Kidney (tissue), 22 donors: ENCODE measurements at places on chromosomes 5 and 9. TPM values are rescaled to one million over a fixed set of nuclear protein-coding genes. Genes with fewer than 3 reads are reported as not detected.

DNA sequence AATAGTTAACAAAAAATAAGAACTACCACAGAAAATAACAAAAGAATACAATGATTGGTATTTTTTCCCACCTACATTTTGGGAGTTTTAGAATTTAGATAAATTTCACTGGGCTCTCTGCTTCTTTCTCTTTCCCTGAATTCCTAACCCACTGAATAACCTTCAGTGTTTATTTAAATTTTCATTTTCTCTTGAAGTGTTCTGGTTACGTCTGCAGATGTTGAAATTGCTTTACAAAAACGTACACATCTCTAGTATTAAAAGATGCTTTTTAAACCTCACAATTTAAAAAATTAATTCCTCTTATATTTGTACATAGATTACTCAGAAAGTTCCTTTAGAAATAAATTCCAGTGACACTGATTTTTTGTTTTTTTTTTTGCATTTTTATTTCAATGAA lies 158.7 kb upstream of the TUT7 start:
- H3K27me3 ChIP-seq, result no peaks in the 10 kb centered on the region
- H3K36me3 ChIP-seq, result no peaks in the 10 kb centered on the region
- no peak overlapping the region for H3K27ac ChIP-seq
- no peak for DNase-seq
- no peak overlapping the region for H3K4me3 ChIP-seq

DNA sequence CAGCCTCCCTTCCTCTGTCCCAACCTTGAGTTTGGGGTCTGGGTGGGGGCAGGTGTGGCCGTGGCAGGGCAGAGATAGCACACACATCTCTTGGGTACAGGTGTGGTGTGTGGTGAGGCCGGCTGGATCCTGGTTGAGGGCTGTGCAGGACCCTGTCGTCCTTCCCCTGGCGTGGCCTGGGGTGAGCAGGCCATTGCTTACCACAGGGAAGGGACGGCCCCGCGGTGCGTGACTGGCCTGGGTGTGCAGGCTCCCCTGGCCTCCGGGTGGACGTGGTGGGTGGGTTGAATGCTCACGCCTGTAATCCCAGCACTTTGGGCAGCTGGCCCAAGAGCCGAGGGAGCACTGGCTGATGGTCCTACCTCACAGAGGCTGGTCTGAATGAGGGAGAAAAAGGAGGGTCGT lies 1.2 kb downstream of the ARRDC1 start:
- H3K27me3 ChIP-seq, result no peaks in the 10 kb centered on the region
- peak overlapping the region; percentile 63 for H3K4me3 ChIP-seq
- no peak for DNase-seq
- peak overlapping the region; percentile 71 for H3K27ac ChIP-seq
- no peaks in the 10 kb centered on the region for H3K4me1 ChIP-seq

DNA sequence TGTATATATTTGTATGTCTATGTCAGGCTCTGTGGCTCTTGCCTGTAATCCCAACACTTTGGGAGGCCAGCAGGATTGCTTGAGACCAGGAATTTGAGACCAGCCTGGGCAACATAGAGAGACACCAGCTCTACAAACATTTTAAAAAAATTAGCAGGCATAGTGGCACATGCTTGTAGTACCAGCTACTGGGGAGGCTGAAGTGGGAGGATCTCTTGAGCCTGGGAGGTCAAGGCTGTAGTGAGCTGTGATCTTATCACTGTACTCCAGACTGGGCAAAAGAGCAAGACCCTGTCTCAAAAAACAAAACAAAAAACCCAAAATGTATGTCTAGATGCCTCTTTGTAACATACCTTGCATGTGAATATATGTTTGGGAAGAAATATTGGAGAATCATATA lies 15.8 kb downstream of the ARRDC3 start:
- no peaks in the 10 kb centered on the region for H3K27me3 ChIP-seq
- H3K4me1 ChIP-seq, result no peaks in the 10 kb centered on the region
- no peak overlapping the region for H3K27ac ChIP-seq
- no peak for DNase-seq

DNA sequence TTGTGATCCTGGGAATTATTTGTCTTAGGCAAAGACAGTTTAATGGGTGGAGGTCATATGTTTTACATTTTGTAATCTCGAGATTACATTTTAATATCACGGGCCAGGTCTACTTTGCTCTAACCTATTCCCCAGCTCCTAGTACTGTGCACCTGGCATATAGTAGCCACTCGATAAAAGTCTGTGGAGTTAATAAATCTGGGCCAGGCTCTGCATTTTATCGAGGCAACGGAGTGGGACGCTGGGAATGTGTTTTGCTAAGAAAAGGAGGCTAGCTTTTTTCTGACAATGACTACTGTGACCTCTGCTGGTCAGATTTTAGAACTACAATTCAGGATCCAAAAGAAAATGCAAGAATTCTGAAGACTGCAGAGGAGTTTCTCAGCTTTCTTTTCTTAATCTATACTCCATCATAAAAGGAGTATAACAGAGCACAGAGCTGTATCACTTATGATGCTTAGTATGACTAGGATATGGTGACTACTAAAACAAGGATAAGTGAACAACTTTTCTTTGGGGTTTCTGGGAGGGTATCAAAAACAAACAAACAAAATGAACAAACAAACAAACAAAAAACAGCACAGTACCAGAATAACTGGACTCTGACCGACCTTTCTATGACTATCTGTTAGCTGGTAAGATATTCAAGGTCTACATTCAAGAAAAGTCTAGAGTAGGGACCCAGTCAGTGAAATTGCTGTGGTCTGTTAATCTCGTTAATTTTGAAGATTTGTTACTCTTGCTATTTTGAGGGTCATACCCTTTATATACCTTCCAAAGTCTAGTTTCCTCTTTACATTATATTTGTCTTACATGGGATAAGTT lies 46.1 kb upstream of the CER1 start:
- no peaks in the 10 kb centered on the region for H3K27me3 ChIP-seq
- peaks cover 3% of the 10 kb centered on the region for H3K36me3 ChIP-seq
- peak; percentile 83 for DNase-seq
- no peak overlapping the region for H3K27ac ChIP-seq

DNA sequence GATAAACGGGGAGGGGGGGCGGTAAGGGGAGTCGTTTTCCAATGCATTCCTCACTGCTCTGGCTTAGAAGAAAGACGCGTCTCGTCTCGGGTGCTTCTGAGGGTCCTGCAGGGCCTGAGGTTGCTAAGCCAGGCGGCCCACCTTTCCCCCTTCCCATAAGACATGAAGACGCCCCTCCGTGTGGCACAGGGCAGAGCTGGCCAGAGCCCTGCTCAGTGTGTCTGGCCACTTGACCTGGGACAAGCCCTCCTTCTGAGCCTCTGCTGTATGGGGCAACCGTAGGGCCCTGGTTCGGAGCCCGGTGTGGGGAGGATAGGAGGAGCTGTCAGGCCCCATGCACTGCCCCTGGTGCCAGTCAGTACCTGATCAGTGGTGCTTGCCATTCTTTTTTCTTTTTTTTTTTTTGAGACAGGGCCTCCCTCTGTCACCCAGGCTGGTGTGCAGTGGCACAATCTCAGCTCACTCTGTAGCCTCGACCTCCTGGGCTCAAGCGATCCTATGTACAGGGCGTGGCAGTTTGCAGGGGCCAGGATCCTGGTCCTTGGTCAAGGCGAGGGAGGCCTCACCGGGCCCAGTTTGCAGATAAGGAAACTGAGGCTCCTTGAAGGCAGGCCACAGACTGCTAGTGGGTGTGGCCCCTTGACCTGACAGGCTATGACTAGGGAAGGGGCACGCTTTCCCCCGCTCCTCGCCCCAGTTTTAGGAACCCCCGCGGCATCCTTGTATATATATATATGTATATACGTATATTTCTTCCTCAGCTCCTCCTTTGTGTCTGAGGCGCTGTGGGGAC lies 172.3 kb upstream of the IER5L start:
- no peak overlapping the region for H3K27ac ChIP-seq
- peaks cover 5% of the 10 kb centered on the region for H3K4me1 ChIP-seq
- no peaks in the 10 kb centered on the region for H3K27me3 ChIP-seq
- H3K4me3 ChIP-seq, result no peak overlapping the region
- H3K36me3 ChIP-seq, result no peaks in the 10 kb centered on the region
- DNase-seq, result peak; percentile 75

GRCh38 chr5:17064241-17064640 lies 128.2 kb upstream of the MYO10 start:
- no peaks in the 10 kb centered on the region for H3K36me3 ChIP-seq
- no peak overlapping the region for H3K27ac ChIP-seq
- no peaks in the 10 kb centered on the region for H3K4me1 ChIP-seq
- DNase-seq, result peak; percentile 23
- H3K4me3 ChIP-seq, result no peak overlapping the region

DNA sequence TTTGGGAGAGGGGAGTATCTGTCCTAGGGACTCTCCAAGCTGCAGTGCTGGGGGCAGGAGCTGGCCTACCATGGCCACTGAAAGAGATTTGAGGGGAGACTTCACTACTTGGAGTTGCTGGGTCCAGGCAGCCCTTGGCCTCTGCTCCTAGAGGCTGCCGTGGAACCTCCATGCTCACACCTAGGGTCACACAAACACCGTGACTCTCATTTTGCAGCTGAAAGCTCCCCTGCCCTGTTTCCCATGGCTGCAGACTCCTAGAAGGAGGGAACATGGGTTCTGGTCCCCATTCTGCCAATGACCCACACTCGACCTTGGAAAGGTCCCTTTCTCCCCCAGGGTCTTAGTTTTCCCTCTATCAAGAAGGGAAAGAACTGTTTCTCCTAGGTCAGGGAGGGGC lies 147.1 kb upstream of the PPP1R26 start:
- no peak overlapping the region for H3K27ac ChIP-seq
- DNase-seq, result peak; percentile 1
- H3K4me3 ChIP-seq, result no peak overlapping the region
- no peaks in the 10 kb centered on the region for H3K4me1 ChIP-seq
- no peaks in the 10 kb centered on the region for H3K36me3 ChIP-seq

DNA sequence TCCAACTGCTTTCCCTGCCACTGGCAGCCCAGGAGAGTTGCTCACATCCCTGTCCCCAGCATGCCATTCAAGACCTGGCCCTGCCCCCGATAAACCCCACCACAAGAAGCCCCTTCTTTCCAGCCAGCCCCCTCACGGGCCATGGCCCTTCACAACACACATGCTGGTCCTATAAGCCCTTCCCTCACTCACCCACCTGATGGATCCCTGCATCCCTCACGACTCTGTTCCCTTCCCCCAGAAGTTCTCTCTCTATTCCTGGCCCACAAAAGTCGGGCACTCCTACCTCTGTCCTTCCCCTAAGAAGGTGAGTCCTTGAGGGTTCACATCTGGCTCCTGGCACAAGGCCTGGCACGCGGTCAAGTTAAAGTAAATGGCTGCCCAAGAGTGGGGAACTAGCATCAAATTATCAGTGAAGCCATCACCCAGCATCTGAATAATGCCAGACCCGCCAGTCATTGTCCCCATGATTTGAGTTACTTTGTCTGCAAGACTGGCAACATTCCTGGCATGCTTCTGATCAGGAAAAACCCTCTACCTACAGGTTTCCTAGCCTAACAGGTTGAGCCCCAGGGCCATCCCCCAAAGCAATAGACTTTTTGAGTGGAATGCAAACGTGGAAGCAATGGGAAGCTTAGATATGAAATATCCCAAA lies 65.9 kb downstream of the CRB2 start:
- peaks cover 2% of the 10 kb centered on the region for H3K4me1 ChIP-seq
- no peak overlapping the region for H3K27ac ChIP-seq
- DNase-seq, result peak; percentile 27
- peaks cover 5% of the 10 kb centered on the region for H3K36me3 ChIP-seq
- no peaks in the 10 kb centered on the region for H3K27me3 ChIP-seq

DNA sequence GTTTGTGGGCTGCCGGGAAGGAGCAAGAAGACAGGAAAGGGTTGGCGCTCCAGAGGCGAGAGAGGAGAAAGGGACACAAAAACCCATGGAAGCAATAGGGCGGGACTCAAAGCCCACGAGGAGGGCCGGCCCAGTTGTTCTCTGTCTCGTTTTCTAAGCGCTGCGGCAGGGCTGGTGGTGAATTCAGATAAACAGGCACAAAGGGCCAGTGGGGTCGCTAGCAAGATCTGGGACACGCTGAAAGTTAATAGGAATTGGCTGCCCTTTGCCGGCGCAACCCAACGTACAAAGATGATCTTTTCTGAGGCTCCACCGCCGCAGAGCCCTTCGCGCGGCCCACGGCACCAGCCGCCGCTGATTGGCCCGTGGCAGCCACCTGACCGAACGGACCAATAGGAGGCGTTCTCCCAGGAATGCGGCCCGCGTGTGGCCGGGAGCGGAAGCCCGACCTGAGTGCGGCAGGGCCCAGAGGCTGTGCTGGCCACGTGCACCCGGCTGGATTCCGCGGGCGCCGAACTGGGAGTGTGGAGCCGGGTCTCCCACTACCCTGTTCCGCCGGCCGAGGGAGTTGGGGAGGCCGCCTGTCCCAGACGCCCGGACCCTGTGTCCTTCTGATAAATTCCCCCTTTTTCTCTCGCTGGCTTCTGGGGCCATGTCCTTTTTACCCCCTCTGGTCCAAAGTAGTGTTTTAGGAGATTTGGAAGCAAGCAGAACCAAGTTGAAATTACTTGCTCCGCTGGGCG lies 16.8 kb upstream of the NSD1 start:
- peak overlapping the region; percentile 8 for H3K4me3 ChIP-seq
- peak; percentile 94 for DNase-seq
- H3K27me3 ChIP-seq, result no peaks in the 10 kb centered on the region

DNA sequence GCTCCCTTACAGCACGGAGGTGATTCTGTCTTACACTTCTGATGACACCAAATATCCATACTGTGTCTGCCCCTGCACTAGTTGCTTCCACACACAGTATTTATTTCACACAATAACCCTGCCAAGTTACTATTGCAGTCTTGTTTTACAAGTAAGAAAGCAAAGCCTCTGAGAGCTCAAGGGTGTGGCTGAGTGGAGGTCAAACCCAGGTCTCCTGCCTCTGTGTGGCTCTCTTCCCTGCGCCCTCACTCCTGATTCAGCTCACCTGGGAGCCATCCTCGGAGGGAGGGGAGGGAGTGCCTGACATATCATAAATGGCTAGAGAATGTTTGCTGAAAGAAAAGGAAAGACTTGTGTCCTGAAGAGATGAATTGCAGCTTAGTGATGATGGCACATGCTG lies 41.0 kb downstream of the MVB12B start:
- H3K36me3 ChIP-seq, result no peaks in the 10 kb centered on the region
- H3K27ac ChIP-seq, result no peak overlapping the region
- H3K4me3 ChIP-seq, result no peak overlapping the region
- no peaks in the 10 kb centered on the region for H3K4me1 ChIP-seq

DNA sequence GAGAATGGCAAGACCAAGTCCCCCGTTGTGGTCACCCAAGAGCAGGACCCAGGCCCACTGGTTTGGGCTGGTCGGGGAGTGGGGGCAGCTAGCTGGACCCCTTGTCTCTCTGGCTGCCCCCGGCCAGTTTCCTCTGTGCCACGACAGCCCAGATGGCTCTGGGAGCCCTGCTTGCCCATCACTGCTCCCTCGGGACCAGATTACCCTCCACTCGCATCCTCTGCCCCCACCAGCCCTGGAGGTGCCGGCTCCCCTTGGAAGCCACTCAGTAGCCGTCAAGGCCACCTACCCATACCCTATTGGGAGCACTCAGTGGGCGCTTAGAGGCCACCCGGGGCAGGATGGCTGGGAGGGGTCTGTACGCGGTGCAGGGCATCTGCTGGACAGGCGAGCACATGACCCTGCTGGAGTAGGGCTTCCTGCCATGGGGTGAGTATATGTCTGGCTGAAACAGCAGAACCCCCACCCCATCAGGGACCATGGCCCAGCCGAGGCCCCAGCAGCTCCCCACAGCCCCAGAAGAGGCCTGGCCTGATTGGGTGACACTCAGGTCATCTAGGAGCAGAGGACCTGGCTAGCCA lies 70.0 kb downstream of the ZNF354C start:
- H3K27me3 ChIP-seq, result no peaks in the 10 kb centered on the region
- no peak overlapping the region for H3K4me3 ChIP-seq
- DNase-seq, result no peak
- H3K4me1 ChIP-seq, result no peaks in the 10 kb centered on the region
- no peaks in the 10 kb centered on the region for H3K36me3 ChIP-seq

PCDHA12 gene
- total RNA-seq, result 5.2 TPM

SOWAHA gene
- total RNA-seq, result 4.1 TPM

IZUMO3 gene
- total RNA-seq, result not detected

NR3C1 gene
- total RNA-seq, result 69.0 TPM

ARID3C gene
- not detected for total RNA-seq

RLN2 gene
- total RNA-seq, result 1.1 TPM

PCDHA4 gene
- total RNA-seq, result 4.1 TPM

TAF11L12 gene
- total RNA-seq, result not detected

GAPT gene
- 3.9 TPM for total RNA-seq
